Activated CD4-positive, alpha-beta T cell treated with anti-CD3 and anti-CD28 coated beads, Interleukin-2, amount 10 ng/mL, durations not matched to agents 7 days and 5 days (primary cell): ENCODE measurements at places on chromosomes 7 and 10.
A peak's percentile ranks its signal among the peaks of the same experiment; 100 is the strongest.

DNA sequence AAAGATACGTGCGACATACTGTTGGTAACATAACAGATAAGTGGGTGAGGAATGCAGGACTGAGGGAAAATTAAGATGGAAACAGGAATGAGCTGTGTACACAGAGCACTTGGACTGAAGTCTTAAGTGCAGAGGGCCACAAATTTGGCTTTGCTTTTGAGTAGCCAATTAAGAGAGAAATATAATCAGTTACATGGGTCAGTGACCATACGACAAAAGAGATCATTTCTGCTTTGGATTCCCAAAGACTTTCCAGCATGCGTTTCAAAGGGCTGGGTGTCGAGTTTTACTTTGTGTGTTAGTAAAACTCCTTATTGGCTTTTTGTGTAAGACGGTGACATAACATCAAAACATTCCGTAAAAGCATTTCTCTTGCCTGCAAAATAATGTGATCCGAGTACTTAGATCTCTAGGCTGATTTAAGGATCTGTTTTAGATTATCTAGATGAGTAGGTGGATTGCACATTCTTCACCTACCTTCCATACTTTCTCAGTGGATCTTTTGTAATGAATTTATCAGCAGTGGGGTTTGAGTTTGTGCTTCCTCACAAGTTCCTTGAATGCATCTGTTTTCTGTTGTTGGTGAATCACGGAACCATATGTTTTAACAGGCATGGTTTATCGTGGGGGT is 7.5 kb downstream of the RABGEF1 start:
- no peak for DNase-seq

- DNase-seq: no peak
Observed at GRCh38 chr10:48466611-48467240, 138.1 kb downstream of the ARHGAP22 start.

DNA sequence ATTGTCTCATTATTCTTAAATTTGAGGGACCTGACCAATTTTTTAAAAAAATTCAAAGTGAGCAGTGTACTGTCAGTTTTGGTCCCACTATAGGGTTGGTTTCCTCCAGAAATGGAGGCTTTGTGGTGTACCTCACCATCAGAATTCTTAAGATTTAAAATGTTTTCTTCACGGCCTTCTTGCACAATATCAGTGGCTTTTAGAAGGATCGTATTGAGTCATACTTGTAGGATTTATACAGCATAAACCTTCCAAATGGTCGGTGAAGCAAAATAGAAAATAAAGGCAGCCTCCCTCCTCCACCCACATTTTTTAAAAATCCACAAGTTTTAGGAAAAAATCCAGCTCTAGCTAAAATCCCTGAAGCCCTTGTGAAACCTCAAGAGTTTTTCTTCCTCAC is 126.4 kb downstream of the RNLS start:
- no peak for DNase-seq

- peak; percentile 25 for DNase-seq
Observed at GRCh38 chr7:139730746-139731612, 46.8 kb downstream of the HIPK2 start.

DNA sequence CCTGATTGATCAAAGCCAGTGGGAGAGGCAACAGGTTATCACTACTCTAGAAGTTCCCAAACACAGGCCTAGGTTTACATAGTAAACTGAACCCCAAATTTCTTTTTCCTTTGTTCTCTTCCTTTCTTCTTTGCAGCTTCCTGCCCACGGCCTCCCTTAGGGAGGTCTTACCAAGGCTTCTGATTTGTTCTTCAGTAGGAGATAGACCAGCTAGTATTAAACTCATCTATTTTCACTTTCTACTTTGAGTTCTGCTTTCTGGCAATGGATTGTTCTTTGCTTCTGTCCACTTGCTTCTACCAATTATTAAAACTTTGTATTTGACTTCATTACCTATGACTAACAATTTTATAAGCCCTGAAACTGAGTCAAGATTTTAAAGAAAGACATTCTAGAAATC is 251.2 kb upstream of the FZD1 start:
- DNase-seq: no peak
